OCI-M1 (cell line): ENCODE measurements at places on chromosomes 6 and 20.

DNA sequence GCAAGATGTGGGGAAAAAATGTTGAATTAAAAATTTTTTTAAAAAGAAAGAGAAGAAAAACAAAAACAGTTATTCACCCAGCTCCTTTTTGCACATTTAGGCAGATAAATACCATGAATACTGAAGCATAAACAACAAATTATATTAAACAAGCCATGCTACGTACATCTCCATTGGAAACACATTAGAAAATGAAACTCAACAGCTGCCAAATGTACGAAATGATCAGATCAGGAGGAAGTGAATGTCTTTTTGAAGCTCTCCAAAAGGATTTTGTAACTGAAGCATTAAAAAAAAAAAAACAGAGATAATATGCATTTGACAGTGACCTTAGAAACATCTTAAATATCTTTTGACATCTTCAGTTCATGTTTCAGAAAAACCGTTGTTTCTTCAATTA, 56.7 kb downstream of the CD83 start:
- peak; percentile 39 for DNase-seq

DNA sequence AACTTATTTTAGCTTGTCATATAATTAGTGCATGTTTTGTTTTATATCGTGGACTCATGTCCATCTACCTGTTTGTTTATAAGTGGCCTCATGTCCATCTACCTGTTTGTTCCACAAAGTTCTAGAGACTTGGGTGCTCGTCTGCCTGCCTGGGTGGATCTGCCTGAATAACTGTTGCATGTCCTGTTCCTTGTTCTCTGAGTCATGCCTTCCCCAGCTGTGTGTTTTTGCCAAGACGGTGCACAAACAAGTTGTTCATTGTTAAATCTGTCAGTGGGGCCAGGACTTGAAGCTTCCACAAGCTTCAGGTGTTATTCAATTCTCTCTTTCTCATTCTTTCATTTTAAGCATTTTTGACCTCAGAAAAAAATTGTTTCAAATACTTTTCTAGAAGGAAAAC, 358.0 kb upstream of the CITED2 start:
- no peak for DNase-seq

DNA sequence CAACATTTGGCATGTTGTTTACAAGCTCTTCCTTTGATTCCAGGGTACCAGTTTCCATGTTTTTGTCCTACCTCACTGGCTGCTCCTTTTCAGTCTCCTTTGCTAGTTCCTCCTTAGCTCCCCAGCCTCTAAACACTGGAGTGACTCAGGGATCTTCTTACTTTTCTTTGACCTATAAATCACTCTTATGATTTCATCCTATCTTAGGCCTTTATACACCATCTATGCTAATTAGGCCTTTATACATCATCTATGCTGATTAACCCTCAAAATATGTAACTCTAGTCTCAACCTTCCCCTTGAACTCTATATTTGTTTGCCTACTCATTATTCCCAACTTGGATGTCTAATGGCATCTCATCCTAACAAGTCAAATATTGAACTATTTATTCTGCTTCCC, 9.5 kb downstream of the TMEM30A start:
- no peak for DNase-seq

DNA sequence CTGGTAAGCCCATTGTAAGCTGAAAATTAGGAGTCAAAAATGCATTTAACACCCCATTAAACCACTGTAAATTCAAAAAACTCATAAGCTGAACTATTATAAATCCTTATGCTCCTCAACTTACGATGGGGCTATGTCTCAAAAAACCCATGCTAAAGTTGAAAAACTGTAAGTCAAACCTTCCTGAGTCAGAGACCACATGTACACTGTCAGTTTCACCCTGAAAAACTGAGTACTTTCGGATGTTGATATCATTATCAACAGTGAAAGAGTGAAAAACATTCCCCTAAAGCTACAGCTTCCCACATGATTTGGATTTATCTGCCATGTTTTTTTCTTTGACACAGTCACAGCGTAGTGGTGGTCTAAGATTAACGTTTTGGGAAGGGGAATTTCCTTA, 14.2 kb downstream of the RAB23 start:
- no peak for DNase-seq

GRCh38 chr6:139482287-139482686, 107.8 kb upstream of the CITED2 start:
- DNase-seq: no peak

- DNase-seq: no peak
Observed at GRCh38 chr20:15561070-15561569, 1012.1 kb downstream of the KIF16B start.

DNA sequence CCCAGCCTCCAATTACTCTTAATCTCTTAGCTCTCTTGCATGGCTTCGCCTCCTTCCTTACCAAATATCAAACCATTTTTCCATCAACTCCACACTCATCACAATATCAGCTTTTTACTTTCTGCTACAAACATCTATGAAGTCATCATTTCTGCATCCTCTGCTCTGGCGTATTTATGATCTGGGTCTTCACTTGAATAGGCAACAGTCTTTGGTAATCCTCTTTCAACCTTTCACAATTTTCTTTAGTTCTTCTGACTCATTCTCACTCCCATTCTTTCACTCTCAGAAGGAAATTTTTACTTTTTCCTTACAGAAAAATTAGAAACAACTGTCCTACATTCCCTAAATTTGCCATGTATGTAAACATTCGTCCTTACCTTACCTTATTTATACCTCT, 522.4 kb downstream of the HDGFL1 start:
- no peak for DNase-seq

DNA sequence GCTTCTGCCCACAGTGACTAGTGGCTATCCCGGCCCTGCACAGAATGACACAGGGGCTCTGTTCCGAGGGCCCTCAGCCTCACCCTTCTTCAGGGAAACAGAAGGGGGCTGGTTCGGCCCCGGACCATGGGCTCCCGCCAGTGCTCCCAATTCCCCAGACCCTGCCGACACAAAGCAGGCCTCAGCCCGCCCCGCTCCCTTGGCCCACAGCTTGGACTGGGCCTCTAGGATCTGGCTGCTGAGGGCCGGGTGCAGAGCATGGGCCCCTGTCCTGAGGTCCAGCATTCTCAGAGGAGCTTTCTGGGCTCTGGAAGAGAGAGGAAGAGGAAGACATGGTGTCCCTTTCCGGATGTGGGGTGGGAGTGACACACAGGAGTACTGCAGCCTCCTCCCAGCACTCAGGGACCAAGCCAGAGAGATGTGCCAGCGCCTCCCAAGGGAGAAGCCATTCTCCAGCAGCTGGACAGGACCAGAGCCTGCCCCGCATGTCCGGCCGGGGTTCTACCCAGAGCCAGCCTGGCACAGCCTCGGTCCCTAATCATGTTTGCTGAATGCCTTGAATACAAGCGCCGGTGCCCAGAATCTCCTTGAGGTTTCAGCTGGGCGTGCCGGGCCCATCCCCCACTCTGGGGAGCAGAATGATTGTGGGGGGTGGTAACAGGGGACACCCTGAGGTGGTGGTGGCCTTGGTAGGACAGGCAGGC, 23.9 kb downstream of the C20orf203 start:
- DNase-seq: peak; percentile 87

GRCh38 chr20:40563296-40563950, 125.6 kb downstream of the MAFB start:
- DNase-seq: peak; percentile 78

- no peak for DNase-seq
Observed at GRCh38 chr20:52572687-52573086, 381.1 kb upstream of the ZFP64 start.

DNA sequence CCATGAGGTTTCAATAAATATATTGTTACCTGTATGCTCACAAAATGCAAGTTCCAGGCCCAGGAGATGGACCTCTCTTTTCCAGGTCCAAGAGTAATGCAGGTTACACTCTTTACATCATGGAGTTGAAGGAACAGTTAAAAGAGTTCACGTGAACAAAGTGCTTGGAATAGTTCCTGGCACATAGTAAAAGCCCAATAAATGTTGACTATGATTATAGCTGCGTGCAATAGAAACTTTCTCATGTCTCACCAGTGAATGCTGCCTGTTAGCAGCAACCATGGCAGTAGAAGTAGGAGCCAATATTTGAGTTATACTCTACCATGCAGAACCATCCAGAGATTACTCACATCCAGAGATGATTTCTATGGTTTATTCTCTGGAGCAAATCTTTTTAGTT, 707.5 kb downstream of the DHX35 start:
- no peak for DNase-seq
